Right renal pelvis (tissue), 4 donors: ENCODE measurements at places on chromosomes 7 and 10. TPM values are rescaled to one million over a fixed set of nuclear protein-coding genes. Genes with fewer than 3 reads are reported as not detected.

GRCh38 chr10:125160856-125161706 is 718 bp upstream of the CTBP2 start:
- peak; percentile 78 for DNase-seq

- DNase-seq, result no peak
Observed at GRCh38 chr10:48455392-48456151, 149.1 kb downstream of the MAPK8 start.

GRCh38 chr10:109259293-109259692 is 664.0 kb downstream of the XPNPEP1 start:
- DNase-seq, result no peak

- no peak for DNase-seq
Observed at GRCh38 chr10:17066000-17066399, 63.6 kb downstream of the CUBN start.

PKD2L1 gene
- 0.08 TPM for polyA plus RNA-seq

DNA sequence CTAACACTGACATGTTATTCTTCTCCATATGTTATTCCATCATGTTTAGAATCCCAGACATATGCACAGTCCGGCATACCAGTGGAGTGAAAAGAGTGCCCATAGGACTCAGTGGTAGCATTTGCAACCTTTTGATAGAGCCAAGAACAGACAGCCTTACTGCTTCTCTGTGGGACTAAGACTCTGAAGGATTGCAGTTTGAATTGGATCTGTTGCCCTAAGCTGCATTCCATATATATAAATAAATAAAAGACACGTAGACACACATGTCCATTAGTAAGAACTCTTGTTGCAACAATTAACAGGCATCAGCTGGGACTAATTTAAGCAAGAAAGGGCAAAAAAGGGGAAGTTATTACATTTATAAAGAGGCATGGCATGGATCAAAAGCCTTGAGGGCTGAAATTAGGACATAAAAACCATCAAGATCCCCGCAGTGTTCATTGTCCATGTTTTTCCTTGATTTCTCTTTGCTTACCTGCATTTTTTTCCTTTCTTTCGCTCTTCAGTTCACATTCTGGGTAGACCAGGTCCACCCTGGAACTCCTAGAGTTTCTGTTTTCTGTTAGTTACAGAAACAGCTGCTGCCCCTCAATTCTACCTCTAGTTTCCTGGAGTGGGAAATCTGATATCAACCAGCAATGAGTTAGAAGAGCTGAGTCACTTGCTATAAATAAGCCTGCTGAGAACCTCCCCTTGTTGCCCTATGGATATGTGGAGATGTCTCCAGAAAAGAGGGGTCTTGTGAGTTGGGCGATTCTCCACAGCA is 132.4 kb downstream of the SORCS1 start:
- peak; percentile 38 for DNase-seq

HMX2 gene
- 2.9 TPM for polyA plus RNA-seq

CALML3 gene
- not detected for polyA plus RNA-seq

GRCh38 chr7:4849390-4849789 is 12.4 kb downstream of the PAPOLB start:
- DNase-seq, result no peak
